ENCODE measurements at places on chromosomes 6 and 20. TPM values are rescaled to one million over a fixed set of nuclear protein-coding genes. Genes with fewer than 3 reads are reported as not detected.

DNA sequence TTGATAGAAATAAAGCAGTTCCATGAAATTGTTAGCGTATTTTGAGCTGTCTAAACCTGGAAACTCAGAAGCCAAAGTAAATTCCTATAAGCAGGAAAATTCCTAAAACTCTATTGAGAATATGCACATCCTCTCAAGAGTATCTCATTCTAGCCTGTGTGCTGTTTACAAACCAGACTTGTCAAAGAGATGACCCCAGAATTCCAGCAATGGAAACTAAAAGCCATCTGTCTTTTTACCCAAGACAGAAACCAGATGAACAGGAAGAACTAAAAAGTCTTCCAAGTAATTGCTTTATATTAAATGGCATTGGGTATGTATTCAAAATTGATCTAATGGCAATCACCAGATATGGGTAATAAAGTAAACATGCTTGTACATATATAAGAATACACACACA, 92.6 kb downstream of the COL19A1 start:
- DNase-seq, result no peak
- H3K4me3 ChIP-seq, result no peak overlapping the region
- H3K27ac ChIP-seq, result no peak overlapping the region
- no peaks in the 10 kb centered on the region for H3K4me1 ChIP-seq
- H3K27me3 ChIP-seq, result no peaks in the 10 kb centered on the region

Gene MICB
- total RNA-seq, result 13.3 TPM

- no peak for DNase-seq
- H3K27me3 ChIP-seq, result no peaks in the 10 kb centered on the region
- H3K4me3 ChIP-seq, result no peak overlapping the region
- H3K4me1 ChIP-seq, result no peaks in the 10 kb centered on the region
- H3K36me3 ChIP-seq, result no peaks in the 10 kb centered on the region
Observed at GRCh38 chr6:11141295-11141694, 29.8 kb upstream of the ERVFRD-1 start.

- DNase-seq, result no peak
- no peak overlapping the region for H3K4me3 ChIP-seq
- H3K4me1 ChIP-seq, result peaks cover 25% of the 10 kb centered on the region
- H3K36me3 ChIP-seq, result no peaks in the 10 kb centered on the region
- H3K27ac ChIP-seq, result no peak overlapping the region
- no peaks in the 10 kb centered on the region for H3K27me3 ChIP-seq
Observed at GRCh38 chr20:33670715-33671499, 3.3 kb downstream of the NECAB3 start.
